Activated T-helper 2 cell treated with anti-CD3 and anti-CD28 coated beads, Interferon-gamma antibody, Interleukin-2, Interleukin-4, amounts not matched to agents 10 μg/mL and 5 μg/mL and 100 μg/mL, durations not matched to agents 14 hours and 24 hours and 36 hours (primary cell): ENCODE measurements at places on chromosomes 3 and 15. TPM values are rescaled to one million over a fixed set of nuclear protein-coding genes. Genes with fewer than 3 reads are reported as not detected.

The KCNH8 gene
- not detected in 2 replicates for total RNA-seq

The SQOR gene
- total RNA-seq: 111 and 115 TPM in 2 replicates

The MRPL46 gene
- 39.8 and 42.4 TPM in 2 replicates for total RNA-seq

The BLM gene
- total RNA-seq: 58.9 and 65.3 TPM in 2 replicates

DNA sequence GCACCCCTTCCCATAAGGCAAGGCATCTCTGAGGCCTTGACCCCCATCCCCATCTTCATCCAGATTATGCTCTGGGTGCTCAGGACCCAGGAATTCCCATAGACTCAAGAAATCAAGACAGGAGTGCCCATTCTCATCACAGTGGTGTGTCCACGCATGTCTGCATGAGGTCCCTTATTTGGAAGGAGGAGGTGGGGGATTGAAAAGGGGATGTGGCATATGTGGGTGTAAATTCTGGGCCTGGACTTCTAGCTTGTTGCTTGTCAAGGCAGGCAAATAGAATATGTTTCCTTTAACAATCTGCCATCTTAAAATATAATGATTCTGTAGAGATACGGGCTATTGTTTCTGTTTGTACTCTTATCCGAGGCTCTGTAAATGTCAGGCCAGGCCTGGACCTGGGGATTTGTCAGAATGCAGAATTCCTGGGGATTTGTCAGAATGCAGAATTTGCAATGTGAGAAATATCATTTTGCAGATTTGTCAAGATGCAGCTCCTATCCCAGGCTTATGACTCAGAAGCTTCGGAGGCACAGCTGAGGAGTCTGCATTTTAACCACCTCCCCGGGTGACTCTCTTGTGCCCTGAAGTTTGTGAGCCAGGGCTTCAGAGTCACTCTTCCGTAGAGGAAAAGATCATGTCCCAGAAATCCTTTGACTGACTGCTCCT lies 157.8 kb downstream of the SV2B start:
- H3K4me1 ChIP-seq: peaks cover 1% of the 10 kb centered on the region
- no peak overlapping the region for H3K27ac ChIP-seq
- no peaks in the 10 kb centered on the region for H3K36me3 ChIP-seq

The DENND4A gene
- 62.3 and 65.8 TPM in 2 replicates for total RNA-seq

The PLCH1 gene
- total RNA-seq: 0.09 and 0.25 TPM in 2 replicates

- no peak overlapping the region for H3K27ac ChIP-seq
- DNase-seq: no peak
- no peaks in the 10 kb centered on the region for H3K27me3 ChIP-seq
- no peaks in the 10 kb centered on the region for H3K36me3 ChIP-seq
- H3K4me3 ChIP-seq: no peak overlapping the region
Observed at GRCh38 chr3:158407844-158408517, 163.0 kb upstream of the MLF1 start.

DNA sequence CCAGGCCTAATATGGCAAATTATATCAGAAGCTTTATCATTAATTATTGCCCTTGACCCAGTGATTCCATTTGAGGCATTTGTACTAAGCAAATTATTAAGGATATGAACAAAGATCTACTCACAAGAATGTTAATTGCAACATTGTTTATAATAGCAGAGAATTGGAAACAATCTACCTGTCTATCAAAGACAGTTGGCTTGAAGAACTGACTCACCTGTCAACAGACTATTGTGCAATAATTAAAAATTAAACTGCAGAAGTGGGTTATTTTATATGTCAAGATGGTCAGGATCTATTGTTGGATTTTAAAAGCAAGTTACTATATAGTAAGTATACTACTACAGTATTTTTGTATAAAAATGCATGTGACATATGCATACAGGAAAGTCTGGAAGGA lies 6.7 kb upstream of the FETUB start:
- DNase-seq: no peak
- no peak overlapping the region for H3K27ac ChIP-seq
- no peak overlapping the region for H3K4me3 ChIP-seq
- H3K36me3 ChIP-seq: no peaks in the 10 kb centered on the region
- peaks cover 25% of the 10 kb centered on the region for H3K27me3 ChIP-seq
- H3K4me1 ChIP-seq: no peaks in the 10 kb centered on the region

- no peaks in the 10 kb centered on the region for H3K27me3 ChIP-seq
- H3K4me3 ChIP-seq: no peak overlapping the region
- no peak for DNase-seq
Observed at GRCh38 chr15:71093054-71094024, 21.9 kb upstream of the THSD4 start.

The TMEM42 gene
- 8.8 and 9.4 TPM in 2 replicates for total RNA-seq

DNA sequence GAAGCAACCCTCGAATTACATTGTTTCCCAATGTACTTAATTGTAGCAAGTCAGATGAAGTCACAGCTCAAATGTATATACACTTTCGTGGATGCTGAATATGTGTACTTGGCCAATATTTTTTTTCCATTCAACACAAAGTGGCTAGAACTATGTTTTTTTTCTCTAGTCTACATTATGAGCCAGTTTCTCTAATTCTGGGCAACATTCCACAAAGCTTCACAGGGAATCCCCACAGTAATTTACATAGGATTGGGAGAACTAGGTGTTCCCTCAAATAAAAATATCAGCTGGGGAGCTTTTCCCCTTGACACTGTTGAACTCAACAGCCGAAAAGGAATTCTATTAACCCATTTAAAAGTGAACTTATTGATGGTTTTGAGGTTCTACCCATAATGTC lies 493.1 kb downstream of the MECOM start:
- no peaks in the 10 kb centered on the region for H3K4me1 ChIP-seq
- peaks cover 1% of the 10 kb centered on the region for H3K27me3 ChIP-seq
- no peak overlapping the region for H3K4me3 ChIP-seq

GRCh38 chr3:43522727-43523362 lies 99.0 kb downstream of the ANO10 start:
- no peak overlapping the region for H3K27ac ChIP-seq
- H3K27me3 ChIP-seq: no peaks in the 10 kb centered on the region
- no peak overlapping the region for H3K4me3 ChIP-seq
- DNase-seq: no peak
- peaks cover 10% of the 10 kb centered on the region for H3K36me3 ChIP-seq

DNA sequence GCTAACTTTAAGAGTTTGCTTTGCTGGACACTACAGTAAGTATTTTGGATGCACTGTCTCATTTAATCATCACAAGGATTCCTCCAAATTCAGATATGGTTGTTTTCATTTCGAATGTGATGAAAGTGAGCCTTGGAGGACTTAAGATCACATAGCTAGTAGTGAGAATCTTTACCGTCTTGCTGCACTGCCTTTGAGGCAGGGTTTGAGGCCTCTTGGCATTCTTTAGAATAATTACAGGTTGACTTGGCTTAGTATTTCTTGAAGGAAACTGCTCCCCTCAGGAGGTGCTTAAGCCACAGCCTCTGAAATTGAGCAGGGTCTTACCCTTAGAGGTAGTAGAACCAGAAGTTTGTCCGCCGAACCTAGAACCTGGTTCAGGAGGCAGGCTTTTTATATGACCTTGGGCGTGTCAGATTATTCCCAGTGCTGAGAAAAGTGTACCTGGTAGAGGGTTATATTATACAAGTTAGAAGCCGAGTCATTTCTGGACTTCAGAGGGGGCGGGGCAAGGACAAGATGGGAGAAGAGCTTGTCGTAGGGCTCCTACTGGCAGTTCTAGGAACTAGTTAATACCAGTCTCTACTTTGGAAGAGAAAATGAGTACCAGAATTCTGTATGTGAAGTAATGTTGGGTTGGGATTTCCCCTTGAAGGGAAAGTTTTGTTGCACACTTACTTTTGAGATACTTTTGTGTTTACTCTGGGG lies 1.1 kb downstream of the TFG start:
- H3K36me3 ChIP-seq: peaks cover 49% of the 10 kb centered on the region
- peak; percentile 67 for DNase-seq
- no peaks in the 10 kb centered on the region for H3K27me3 ChIP-seq
- peaks cover 47% of the 10 kb centered on the region for H3K4me1 ChIP-seq

- H3K27ac ChIP-seq: no peak overlapping the region
- no peak for DNase-seq
- H3K36me3 ChIP-seq: peaks cover 3% of the 10 kb centered on the region
Observed at GRCh38 chr3:191330530-191331048, 263 bp upstream of the UTS2B start.

The MB21D2 gene
- 17.7 TPM in 2 replicates for total RNA-seq

The AP3B2 gene
- total RNA-seq: not detected in 2 replicates

The AQP9 gene
- total RNA-seq: 0.89 and 0.94 TPM in 2 replicates

GRCh38 chr15:80693682-80694610 lies 1.2 kb upstream of the ABHD17C start:
- no peak for DNase-seq
- H3K36me3 ChIP-seq: no peaks in the 10 kb centered on the region
- peak overlapping the region; percentile 70 for H3K4me3 ChIP-seq
- peaks cover 54% of the 10 kb centered on the region for H3K27me3 ChIP-seq

DNA sequence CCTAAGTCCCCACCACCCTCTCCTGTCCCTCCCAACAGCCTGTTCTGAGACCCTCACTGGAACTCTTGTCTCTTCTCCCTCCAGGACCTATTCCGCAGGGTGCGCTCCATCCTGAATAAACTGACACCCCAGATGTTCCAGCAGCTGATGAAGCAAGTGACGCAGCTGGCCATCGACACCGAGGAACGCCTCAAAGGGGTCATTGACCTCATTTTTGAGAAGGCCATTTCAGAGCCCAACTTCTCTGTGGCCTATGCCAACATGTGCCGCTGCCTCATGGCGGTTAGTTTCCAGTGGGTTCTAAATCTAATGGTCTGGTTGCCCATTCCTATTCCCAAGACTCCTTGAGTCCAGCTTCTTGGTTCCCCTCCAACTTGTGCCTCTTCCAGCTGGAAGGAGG lies 9.3 kb downstream of the EIF4G1 start:
- H3K27ac ChIP-seq: no peak overlapping the region
- peaks cover 20% of the 10 kb centered on the region for H3K4me1 ChIP-seq
- H3K36me3 ChIP-seq: peaks cover 99% of the 10 kb centered on the region
- no peak for DNase-seq
- H3K27me3 ChIP-seq: no peaks in the 10 kb centered on the region

The ITIH1 gene
- not detected in 2 replicates for total RNA-seq

The SNRPA1 gene
- total RNA-seq: 189 and 197 TPM in 2 replicates

DNA sequence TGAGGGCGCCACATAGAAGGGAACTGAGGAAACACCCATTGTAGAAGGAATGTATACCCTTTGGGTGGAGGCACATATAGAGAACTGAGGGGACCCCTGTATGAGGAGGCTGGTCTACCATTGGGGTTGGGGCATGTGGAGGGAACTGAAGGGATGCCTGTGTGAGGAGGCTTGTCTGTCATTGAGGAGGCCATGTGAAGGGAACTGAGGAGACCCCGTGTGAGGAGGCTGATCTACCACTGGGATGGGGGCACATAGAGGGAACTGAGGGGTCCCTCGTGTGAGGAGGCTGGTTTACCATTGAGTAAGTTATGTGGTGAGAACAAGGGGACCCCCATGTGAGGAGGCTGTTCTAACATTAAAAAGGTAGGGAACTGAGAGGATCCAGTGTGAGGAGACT lies 156.1 kb downstream of the FBLN2 start:
- H3K4me1 ChIP-seq: no peaks in the 10 kb centered on the region
- no peak overlapping the region for H3K4me3 ChIP-seq
- no peaks in the 10 kb centered on the region for H3K36me3 ChIP-seq
- no peaks in the 10 kb centered on the region for H3K27me3 ChIP-seq

GRCh38 chr15:70258369-70259027 lies 160.8 kb upstream of the TLE3 start:
- H3K36me3 ChIP-seq: no peaks in the 10 kb centered on the region
- H3K27me3 ChIP-seq: peaks cover 49% of the 10 kb centered on the region
- H3K4me1 ChIP-seq: peaks cover 35% of the 10 kb centered on the region
- DNase-seq: peak; percentile 65

GRCh38 chr3:12628813-12629212 lies 35.1 kb downstream of the RAF1 start:
- H3K27ac ChIP-seq: no peak overlapping the region
- H3K4me3 ChIP-seq: no peak overlapping the region
- H3K27me3 ChIP-seq: no peaks in the 10 kb centered on the region
- peaks cover 7% of the 10 kb centered on the region for H3K36me3 ChIP-seq
- DNase-seq: no peak

The PRR20G gene
- total RNA-seq: not detected in 2 replicates

The CHST14 gene
- total RNA-seq: 11.8 and 12.2 TPM in 2 replicates

DNA sequence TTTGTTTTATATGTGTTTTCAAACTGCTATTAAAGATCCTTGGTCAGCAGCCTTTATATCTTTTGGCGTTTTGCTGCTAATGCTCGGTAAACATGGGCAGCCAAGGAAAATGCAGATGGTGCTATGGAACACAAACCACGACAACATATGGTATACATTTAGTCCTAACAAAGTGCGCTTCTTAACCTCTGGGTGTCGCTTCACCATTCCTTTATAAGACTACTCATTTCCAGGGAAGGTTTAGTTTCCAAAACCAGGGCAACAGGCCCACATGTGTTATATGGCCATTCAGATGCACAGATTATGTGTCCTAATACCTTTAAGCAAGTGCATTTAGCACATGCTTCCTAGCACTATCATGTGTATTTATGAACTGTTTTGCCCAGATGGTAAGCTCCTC lies 14.7 kb downstream of the SHOX2 start:
- H3K27me3 ChIP-seq: peaks cover 66% of the 10 kb centered on the region
- no peaks in the 10 kb centered on the region for H3K4me1 ChIP-seq
- H3K36me3 ChIP-seq: no peaks in the 10 kb centered on the region
- no peak overlapping the region for H3K4me3 ChIP-seq
- H3K27ac ChIP-seq: no peak overlapping the region

DNA sequence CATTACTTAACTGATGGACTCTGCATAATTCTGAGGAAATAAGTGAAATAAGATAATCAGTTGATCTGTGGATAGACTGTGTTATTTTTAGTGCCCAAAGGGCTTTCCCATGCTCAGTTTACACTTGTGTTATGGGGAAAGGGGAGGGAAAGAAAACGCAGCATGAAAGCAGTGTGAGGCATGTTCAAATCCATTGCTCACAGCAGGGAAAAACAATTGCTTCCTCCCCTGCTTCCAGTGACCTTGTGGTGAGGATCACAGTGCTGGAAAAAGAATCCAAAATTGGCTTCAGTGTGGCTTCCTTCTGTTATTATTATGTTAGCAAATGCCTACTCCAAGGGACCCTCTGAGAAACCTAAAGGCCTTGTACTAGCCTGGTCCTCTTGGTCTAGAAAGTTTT lies 285.1 kb upstream of the CDIN1 start:
- no peak for DNase-seq
- no peak overlapping the region for H3K27ac ChIP-seq
- H3K36me3 ChIP-seq: no peaks in the 10 kb centered on the region
- no peak overlapping the region for H3K4me3 ChIP-seq
- no peaks in the 10 kb centered on the region for H3K27me3 ChIP-seq

GRCh38 chr3:129593230-129593594 lies 13.3 kb downstream of the PLXND1 start:
- DNase-seq: no peak
- H3K4me3 ChIP-seq: no peak overlapping the region
- peaks cover 14% of the 10 kb centered on the region for H3K4me1 ChIP-seq
- H3K36me3 ChIP-seq: no peaks in the 10 kb centered on the region

DNA sequence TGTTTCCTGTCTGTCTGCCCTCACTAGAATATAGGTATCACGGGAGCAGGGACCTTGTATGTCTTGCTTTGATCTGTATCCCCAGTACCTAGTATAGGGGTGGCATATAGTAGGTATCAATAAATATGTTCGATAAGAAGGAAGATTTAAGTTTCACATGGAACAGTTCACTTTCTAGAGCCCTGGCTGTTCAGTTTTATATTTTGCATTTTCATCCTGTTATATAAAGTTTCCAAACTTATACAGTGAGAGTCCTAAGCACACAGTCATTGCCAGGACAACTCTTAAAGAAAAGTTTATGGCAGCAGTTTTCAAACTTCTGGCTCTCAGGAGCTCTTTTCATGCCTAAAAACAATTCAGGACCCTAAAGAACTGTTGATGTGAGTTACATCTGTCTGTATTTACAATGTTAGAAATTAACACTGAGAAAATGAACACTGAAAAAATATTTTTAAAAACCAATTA lies 13.4 kb downstream of the ITPR1 start:
- peaks cover 43% of the 10 kb centered on the region for H3K4me1 ChIP-seq
- no peak for DNase-seq
- no peaks in the 10 kb centered on the region for H3K27me3 ChIP-seq
- peak overlapping the region; percentile 1 for H3K27ac ChIP-seq
- H3K36me3 ChIP-seq: peaks cover 50% of the 10 kb centered on the region
- H3K4me3 ChIP-seq: no peak overlapping the region
